Occipital lobe (tissue), 3 donors: ENCODE measurements at places on chromosomes 7 and 10.

DNA sequence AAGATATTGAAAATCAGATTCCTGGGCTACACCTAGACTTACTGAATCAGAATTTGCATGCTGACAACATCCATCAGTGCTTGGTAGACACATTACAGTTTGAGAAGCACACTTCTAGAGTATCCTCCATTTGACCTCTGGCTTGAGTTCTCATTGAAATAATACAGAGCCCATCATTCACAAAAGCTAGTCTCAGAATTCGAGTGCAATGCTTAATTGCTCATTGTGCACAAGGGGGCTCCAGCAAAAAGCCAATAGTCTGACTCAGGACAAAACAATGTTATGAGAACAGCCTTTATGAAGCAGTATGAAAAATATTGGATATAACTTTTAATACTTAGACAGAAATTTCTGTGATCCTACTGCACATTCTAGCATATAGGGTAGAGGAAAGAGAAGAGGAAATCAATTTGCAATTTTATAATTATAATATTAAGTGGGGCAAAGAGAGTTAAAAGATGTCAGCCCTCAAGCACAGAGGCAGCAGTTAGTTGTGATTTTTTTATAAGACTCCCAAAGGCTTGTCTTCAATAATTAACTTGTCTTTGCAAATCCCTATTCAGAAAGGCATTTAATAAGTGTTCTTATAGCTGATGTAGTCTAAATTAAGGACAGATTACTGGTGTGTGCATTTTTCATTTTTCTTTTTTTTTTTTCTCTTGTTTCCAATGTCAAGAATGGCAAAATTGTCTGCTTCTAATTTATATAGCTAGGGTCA is 105.8 kb upstream of the ANK3 start:
- DNase-seq, result no peak

- no peak for DNase-seq
Observed at GRCh38 chr7:140196361-140197217, 19.8 kb upstream of the KDM7A start.

GRCh38 chr10:6018422-6018821 is 41.1 kb upstream of the IL15RA start:
- DNase-seq, result no peak

DNA sequence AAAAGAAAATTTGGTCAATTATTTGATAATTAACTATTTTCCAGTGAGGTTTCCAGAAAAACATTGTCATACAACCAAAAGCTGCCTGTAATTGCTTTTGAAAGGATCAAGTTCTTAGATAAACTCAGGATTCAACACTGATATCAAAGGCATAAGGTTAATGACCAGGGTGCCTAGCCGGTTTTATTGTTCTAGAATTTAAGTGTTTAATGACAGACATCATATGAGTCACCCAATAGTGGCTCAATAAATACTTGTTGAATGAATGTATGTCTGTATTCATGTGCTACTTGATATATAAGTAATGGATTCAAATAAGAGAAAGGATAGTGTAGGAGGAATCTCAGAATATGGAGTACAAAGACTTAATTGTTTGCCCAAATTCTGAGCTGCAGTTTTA is 196.1 kb upstream of the LRGUK start:
- DNase-seq, result no peak

GRCh38 chr10:61283481-61284221 is 169.5 kb downstream of the TMEM26 start:
- no peak for DNase-seq

- DNase-seq, result no peak
Observed at GRCh38 chr10:14909101-14909500, 30.4 kb downstream of the SUV39H2 start.

- DNase-seq, result no peak
Observed at GRCh38 chr7:9328296-9328695, 894.9 kb downstream of the NXPH1 start.

DNA sequence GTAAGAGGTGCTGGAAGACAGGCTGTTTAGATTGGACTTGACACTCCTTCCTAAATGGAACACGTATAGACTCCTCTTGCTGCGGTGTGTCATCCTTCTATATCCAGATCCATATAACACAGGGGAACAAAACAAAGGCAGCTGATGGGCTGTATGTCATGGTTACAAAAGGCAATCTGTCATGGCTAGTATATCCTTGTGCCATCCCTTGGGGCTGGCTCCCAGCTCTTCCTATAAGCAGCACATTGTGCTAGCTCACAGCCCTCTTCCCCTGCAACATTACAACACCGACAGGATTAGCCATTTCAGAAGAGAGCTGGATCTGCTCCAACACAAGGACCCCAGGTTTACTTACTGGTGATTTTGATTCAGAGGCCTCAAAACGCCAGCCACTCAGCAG is 15.3 kb downstream of the LIPK start:
- DNase-seq, result no peak

- DNase-seq, result no peak
Observed at GRCh38 chr10:102713539-102713813, 721 bp downstream of the ARL3 start.

GRCh38 chr7:156650042-156650441 is 9.5 kb downstream of the RNF32 start:
- DNase-seq, result no peak

DNA sequence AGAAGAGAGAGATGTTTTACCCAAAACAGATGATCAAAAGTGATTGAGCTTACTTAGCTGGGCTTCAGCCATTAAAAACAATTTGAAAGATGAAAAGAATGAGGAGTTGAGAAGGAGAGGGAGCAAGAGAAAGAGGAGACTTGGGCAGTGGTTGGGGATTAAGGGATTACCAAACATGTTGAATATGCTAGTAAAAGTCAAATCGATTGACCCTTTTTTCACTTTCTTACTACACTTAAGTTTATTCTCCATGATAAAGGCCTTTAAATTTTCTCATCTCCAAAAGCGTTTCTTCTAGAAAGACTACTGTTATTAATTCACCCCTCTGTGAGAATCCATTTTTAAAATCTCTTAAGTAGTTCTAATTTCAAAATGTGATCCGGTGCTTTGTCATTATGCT is 1254.0 kb upstream of the PHF14 start:
- no peak for DNase-seq

GRCh38 chr10:51214207-51215196 is 140.2 kb downstream of the PRKG1 start:
- DNase-seq, result no peak

DNA sequence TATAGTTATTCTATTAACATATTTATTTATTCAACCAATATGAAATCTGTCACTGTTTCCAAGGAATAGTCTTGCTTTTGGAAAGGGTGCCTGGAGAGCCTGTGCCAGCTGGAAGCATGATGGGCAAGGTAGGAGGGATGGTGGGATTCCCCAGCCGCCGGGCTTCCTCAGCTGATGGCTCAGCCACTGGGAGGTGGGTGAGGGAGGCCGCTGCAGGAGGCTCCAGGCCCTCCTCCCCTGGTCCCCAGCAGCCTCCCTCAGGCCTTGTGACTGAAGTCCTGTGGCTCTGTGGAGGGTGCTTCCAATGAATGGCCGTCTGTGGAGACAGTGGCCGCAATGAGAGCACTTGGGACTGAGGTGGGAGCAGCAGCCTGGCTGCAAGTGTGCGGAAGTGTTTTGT is 27.0 kb downstream of the SPAG6 start:
- DNase-seq, result no peak

- no peak for DNase-seq
Observed at GRCh38 chr7:135801045-135801693, 52.6 kb upstream of the FAM180A start.

DNA sequence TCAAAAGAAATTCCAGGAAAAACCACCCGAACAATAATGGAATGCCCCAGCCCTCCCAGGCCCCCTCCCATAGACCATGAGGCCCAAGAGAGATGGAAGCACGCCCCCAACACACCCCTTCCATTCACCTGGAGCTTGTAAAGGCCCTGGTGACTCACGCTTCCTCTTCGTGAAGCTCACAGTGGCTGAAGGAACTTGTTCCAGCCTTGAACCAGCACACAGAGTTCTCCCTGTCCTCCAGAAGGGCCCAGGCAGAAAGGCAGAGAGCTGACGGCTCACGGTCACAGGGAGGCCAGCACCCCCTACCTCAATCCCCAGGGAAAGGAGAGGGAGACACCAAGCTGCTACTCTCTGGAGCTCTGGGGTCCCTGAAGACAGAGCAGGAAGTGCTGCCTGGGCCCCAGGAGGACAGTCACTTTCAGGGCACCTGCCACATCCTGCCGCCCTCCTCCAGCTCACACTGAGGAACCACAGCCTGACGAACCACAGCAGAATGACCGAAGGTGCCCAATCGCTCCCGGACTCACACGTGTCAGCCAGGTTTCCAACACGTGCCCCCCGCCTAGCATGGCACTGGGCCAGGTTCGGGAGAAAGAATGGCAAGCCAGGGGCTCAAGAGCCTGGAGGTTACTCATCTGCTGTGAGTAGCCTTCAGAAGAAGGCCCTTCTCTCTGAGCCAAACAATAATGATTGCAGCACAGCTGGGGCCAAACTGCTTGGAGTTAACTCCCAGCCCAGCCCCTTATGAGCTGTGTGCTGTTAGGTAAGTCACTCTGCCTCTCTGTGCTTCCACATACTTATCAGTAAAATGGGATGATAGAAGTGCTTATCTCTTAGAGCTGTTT is 52.8 kb downstream of the DLG5 start:
- no peak for DNase-seq

GRCh38 chr7:78389022-78389421 is 590.4 kb downstream of the PHTF2 start:
- DNase-seq, result no peak

DNA sequence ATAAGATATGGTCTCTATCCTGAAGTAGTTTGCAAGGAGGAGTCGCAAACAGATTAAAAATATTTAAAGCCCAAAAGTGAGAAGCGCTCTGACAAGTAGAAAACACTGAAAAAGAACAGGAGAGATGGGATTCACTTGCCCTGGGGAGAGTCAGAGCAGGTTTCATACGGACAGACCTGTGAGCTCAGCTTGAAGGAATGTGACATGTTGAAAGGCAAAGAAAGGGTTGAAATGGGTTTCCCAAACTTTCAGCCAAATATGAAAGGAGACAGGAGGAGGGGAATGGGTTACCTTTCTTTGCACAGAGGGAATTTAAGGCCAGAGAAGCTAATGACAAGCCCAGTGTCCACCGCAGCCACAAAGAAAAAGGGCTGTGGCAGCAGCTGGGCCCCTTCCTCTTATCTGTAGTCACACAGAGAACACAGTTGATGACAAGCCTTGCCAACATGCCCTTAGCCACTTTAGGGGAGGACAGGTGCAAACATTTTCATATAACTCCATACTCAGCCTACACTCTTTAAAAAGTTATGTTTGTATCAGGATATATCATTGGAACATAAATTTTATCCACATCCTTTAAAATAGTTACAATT is 14.9 kb downstream of the HOXA1 start:
- DNase-seq, result no peak
